ENCODE measurements at places on chromosomes 11 and 22. TPM values are rescaled to one million over a fixed set of nuclear protein-coding genes. Genes with fewer than 3 reads are reported as not detected.

- DNase-seq, result no peak
Measured at GRCh38 chr11:73856031-73856567, 20.5 kb downstream of the COA4 start.

GRCh38 chr11:130431331-130431773 lies 2.9 kb upstream of the ADAMTS8 start:
- DNase-seq, result no peak

ANO5 gene
- polyA plus RNA-seq, result not detected

KLHL35 gene
- 0.81 TPM for polyA plus RNA-seq

- no peak for DNase-seq
Measured at GRCh38 chr11:72327606-72328005, 83.6 kb upstream of the PHOX2A start.

HIKESHI gene
- polyA plus RNA-seq, result 120 TPM

MS4A3 gene
- not detected for polyA plus RNA-seq

DNA sequence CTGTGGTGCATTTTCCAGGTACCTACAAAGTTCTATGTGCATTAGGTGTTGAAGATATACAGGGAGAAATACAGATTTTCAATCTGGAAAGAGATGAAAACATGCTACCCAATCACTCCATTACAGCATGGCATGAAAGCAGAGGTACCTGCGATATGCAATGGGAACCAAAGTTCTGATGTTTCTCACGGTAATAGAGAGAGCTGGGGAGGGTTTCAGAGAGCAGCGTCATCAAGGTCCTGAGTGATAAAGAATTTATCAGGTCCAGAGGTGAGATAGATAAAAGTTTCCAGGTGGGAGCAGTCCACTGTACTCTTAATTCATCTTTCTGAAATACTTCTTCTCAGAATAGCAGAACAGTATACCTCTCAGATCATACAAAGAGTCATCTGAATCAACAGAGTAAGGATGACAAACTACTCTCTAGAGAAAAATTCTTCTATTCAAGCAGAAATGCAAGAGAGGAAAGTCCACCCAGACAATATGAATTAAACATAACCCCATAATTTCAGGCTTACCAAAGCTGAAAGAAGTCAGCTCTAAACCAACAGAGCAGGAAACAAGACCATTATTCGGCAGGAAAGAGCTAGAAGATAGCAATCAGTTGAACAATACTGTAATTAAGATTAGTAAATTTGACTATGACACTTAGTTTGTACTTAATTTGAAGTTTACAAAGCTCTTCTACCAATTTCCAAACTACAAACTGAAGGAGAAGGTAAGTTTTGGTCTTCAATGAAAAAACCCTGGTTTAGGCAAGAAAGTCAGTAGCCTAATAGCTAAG lies 12.8 kb downstream of the CTSC start:
- DNase-seq, result no peak

All from AG04450 (cell line).